D341Med (cell line): ENCODE measurements at places on chromosomes 3 and 15.

GRCh38 chr3:27228805-27229204, 140.4 kb downstream of the NEK10 start:
- no peak for DNase-seq

GRCh38 chr15:74203914-74204431, 1.4 kb upstream of the STRA6 start:
- DNase-seq, result peak; percentile 74

DNA sequence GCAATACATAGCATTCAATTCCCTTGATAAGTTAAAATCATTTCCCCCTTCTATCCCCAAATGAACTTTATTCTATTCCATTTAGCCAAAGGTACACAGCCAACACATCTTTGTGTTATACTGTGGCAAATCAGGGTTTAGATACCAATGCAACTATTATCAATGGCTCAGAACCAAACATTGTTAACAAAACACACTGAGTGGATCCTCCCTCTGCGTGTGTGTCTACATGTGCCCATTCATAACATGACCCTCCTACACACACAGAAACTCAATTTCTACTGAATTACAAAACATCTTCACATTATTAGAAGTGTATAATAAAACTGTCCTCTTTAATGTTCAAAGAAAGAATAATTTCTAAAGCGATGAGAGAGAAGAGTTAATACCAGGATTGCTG, 1.3 kb downstream of the TTBK2 start:
- DNase-seq, result no peak

GRCh38 chr3:61875976-61876671, 314.8 kb downstream of the PTPRG start:
- no peak for DNase-seq

- no peak for DNase-seq
Measured at GRCh38 chr3:167941234-167941995, 154.3 kb downstream of the GOLIM4 start.
